Cortex of kidney (tissue), 1 donor: ENCODE measurements at places on chromosomes 3 and 15.

- no peak for DNase-seq
These were observed 70.4 kb upstream of the SETMAR start for GRCh38 chr3:4232798-4233197.

- DNase-seq, result no peak
These were observed 3.0 kb upstream of the TFDP2 start for GRCh38 chr3:142152384-142152783.

- no peak for DNase-seq
These were observed 47.5 kb downstream of the PRTG start for GRCh38 chr15:55695432-55695831.

DNA sequence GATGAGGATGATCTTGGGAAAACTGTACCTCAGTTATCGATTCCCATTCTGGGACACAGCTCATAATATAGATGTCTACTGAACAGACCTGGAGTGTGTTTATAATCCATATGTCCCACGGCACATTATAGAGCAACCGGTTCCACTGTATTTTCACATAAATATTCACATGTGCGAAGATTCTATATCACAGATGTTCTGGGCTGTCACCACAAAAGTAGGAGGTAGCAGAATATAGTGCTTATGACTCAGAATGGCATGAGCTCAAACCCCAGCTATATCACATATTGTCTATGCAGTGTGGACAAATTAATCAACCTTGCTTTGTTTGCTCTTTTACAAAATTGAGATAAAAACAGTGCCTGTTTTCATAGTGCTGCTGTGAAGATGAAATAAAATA, 640.3 kb upstream of the ADAMTS9 start:
- DNase-seq, result no peak

GRCh38 chr3:156150434-156151066, 30.2 kb downstream of the KCNAB1 start:
- DNase-seq, result no peak

DNA sequence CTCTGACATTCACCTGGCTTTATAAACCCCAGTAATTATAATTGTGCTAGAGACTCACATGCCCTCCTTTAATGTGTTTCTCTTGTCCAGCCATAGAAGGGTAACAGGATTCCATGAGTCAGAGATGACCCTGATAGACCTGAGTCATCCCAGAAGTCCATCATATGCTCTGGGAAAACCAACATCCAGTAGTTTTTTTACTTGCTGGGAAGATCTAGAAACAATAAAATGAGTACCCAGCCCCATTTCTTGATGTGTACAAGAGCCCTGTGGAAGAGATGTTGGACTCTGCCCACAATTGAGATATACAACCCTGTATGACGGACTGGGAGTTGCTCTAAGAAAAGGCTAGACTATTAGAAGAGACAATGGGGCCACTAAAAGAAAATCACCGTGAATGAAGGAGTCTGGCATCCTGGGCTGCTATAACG, 22.4 kb upstream of the THUMPD3 start:
- no peak for DNase-seq

GRCh38 chr15:41777421-41777973, 3.2 kb downstream of the MAPKBP1 start:
- DNase-seq, result no peak

DNA sequence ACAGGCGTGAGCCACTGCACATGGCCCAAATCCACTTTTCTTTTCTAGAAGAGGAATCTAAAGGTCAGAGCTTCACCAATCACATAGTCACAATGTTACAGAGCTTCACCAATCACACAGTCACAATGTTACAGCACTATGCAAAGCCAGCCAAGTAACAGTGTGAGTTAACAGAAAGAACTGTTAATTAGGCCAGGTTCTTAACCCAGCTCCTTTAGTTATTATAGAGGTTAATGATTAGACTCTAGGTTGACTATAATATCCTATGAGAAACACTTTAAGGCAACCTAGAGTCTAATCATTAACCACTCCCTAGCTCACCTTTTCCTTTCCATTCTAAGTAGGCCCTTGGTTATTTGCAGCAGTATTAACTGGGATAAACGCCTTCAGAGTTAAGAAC, 54.0 kb downstream of the TASOR start:
- no peak for DNase-seq

- no peak for DNase-seq
These were observed 1042.9 kb downstream of the ROBO1 start for GRCh38 chr3:78724859-78725258.

DNA sequence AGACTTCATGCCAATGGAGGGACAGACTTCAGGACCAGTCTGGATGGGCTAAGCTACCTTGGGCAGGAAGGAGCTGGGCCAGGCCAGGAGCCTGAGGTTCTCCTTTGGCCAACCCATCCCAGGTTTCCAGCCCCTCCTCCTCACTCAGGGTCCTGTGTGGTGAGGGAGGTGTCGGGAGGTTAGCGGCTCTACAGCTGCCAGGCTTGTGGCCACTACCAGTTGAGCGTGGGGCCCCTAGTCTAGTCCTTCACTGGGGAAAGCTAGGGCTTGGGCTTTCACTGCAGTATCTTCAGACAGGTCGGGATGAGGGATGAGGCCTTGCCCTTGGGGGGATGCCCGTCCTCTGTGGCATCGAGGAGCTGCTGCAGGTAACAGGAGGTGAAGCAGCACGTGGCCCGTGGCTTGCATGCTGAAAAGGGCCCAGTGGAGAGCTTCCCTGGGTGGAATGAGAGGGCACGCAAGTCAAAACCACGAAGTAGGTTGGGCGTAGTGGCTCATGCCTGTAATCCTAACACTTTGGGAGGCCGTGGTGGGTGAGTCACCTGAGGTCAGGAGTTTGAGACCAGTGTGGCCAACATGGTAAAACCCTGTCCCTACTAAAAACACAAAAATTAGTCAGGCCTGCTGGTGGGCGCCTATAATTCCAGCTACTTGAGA, 8.5 kb upstream of the FANCD2 start:
- no peak for DNase-seq

DNA sequence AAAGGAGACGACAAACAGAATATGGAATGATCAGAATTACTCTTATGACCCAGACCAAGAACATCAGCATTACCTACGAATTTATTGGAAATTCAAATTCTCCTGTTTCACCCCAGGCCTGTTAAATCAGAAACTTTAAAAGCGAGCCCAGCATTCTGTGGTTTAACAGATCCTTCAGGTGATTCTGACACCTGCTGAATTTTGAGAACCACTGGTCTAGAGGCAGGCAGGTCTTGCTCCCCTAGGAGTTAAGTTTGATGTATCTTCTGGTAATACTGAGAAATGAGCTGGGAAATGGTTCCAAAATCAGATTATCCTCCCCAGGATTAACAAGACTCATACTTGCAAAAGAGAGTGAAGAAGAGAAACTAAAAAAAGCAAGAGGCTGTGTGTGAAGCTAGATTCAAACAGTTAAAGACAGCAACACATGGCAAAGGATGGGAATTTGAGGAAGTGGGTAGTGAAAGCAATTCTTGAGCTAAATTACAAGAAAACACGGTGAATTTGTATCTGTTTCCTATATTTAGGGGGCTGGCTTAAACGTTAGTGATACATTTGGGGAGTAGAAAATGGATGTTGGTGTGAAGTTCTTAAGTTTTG, 66.0 kb downstream of the FLNB start:
- no peak for DNase-seq

DNA sequence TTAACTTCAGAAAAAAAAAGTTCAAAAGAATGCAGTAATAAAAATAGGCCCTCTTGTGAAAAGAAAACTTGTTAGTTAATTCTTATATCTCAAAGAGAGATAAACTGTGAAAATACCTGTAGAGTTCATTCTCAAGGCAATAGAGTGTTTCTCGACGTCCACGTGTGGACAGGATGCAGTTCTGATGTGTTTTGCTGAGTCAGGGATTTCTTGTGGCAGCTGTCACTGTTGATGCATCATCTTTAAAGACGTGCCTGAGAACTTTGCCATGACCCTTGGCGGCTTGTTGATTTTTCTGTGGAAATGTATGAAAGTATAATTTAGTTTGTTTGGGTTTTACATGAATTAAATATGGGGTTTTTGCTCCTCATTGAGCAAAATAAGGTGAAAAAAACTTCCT, 702.2 kb downstream of the NLGN1 start:
- DNase-seq, result no peak

GRCh38 chr3:172702256-172702655, 8.6 kb downstream of the NCEH1 start:
- DNase-seq, result no peak

DNA sequence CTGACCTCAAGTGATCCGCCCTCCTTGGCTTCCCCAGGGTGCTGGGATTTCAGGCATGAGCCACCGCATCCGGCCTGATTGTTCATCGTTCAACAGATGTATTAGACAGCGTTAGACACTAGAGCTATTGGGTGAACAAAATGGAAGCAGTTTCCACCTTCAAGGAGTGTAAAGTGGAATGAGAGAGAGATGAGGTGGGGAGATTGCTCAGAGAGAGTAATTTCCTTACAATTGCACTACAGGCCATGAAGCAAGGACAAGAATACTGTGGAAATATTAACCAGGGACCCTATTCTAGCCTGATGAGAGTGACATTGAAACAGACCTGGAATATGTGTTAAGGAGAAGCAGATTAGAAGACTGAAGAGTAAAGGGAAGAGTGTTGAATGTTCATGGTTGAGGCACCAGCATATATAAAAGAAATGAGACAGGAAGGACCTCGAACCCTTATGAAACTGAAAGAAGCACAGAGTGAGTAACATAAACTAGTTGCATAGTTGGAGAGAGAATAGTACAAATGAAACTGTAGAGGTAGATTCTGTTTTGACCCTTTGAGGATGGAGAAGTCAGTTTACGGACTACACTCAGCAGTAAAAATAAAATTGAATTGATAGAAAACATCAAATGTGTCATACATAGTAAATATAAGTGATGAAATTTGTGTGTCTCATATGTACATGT, 7.2 kb downstream of the RTF1 start:
- DNase-seq, result no peak

GRCh38 chr3:59731943-59732342, 682.1 kb upstream of the CFAP20DC start:
- no peak for DNase-seq

DNA sequence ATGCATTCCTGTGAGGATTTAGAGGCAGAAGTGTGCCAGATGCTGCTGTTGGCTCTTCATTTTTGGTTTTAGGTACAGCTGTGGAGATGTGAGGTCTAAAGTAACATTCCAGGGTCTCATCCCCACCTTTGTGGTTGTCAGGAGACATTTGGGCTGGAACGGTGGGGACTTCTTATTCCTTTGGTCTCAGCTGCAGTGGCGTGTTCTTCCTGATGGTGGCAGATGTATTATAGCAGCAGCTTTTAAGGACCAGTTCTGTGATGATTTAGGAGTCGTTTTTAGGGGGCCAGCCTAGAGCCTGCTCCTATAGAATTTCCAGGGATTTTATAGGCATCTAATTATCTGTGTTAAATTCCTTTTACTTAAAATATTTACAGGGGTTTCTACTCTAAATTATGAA, 221.0 kb upstream of the EOMES start:
- DNase-seq, result no peak

DNA sequence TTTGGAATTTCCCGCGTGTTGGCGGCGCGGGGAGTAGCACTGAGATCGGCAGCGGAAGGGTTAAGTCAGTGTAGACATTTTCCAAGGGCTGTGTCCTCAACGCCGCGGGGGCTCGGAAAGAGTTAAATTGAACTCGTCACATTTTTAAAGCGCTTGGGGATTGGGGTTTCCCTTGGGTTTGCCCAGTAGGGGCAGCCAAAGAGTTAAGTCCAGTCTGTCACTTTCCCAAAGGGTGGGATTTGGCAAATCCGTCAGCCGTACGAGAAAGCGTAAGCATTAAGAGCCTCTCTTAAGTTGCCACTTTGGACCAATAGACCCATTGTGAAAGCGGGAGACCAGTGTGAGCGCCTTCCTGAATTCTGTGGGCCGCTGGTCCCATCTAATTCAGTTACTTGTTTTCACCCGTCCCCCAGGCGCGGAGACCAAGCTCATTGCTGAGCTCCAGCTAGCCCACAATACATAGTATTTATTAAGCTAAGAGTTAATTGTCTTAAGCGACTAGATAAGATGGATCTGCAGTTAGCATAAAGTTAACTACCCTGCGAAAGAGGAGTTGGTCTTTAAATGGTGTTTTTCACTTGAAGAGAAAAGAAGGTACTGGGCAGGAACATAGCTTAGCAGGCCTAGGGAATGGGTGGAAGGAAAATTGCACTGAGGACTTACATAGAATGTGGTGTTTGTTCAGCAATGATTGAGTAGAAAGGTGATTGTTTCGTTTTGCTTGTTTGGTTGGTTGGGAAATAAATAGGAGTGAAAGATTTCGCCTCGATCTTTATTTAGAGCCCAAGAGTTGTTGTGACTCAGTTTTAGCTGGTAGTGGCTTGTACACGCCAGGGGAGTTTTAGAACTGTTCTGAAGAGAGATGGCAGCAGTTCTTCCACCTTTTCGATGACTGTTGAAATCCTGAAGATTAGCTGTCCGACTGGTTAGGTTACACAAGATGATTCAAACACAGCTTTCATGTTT, 932 bp downstream of the ARL8B start:
- DNase-seq, result no peak
